Kasumi-1 (cell line): ENCODE measurements at places on chromosomes 4 and X.
A peak's percentile ranks its signal among the peaks of the same experiment; 100 is the strongest.

DNA sequence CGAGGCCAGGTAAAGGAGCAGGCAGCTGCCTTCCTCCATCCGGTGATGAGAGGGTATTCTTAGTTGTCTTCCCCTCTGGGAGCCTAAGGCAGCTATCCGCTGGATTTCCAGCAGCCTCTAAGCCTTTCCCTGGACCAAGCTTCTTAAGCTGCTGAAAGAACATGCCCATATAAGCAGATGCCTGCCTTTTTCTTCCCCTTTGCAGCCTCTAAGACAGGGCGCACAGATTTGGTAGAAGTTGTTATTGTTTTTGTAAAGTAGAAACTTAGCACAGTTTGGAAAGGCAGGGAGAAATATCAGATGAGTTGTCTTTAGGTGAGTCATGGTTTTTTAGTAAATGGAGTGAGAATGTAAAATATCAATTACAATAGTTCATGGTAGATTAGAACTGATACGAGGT, 210.8 kb downstream of the ARHGAP10 start:
- no peak for DNase-seq

GRCh38 chr4:107034996-107035818, 906 bp downstream of the DKK2 start:
- DNase-seq: peak; percentile 17

- no peak for DNase-seq
Observed at GRCh38 chrX:84175958-84176357, 12.0 kb downstream of the RPS6KA6 start.

DNA sequence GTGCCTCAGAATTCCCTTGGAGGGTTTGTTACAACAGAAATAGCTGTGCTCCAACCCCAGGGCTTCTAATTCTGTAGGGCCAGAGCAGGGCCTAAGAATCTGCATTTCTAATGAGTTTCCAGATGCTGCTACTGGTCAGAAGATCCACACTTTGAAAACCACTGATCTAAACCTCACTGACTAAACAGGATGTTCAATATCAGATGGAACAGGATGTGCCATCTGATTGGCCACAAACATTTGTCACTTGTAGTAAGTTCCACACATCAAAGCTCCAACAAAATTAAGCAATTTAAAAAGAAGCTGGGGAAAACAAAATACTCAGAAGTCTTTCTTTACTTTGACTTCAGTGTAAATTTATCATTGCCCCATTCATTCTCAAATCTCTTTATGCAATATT, 14.3 kb downstream of the CASK start:
- DNase-seq: no peak

- no peak for DNase-seq
Observed at GRCh38 chr4:129994715-129995114, 898.8 kb downstream of the C4orf33 start.

- no peak for DNase-seq
Observed at GRCh38 chrX:39301036-39301435, 499.8 kb downstream of the MID1IP1 start.

DNA sequence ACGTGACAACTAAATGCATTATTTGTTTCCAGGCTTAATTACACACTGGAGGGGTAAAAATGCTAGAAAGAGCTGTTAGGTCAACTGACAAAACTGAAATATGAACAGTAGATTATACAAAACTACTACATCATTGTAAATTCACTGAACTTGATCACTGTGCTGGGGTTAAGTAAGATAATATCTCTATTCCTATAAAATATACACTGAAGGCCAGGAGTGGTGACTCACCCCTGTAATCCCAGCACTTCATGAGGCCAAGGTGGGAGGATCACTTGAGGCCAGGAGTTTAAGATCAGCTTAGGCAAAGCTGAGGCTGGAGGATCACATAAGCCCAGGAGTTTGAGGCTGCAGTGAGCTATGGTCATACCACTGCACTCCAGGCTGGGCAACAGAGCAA, 31.8 kb upstream of the NKX6-1 start:
- no peak for DNase-seq

DNA sequence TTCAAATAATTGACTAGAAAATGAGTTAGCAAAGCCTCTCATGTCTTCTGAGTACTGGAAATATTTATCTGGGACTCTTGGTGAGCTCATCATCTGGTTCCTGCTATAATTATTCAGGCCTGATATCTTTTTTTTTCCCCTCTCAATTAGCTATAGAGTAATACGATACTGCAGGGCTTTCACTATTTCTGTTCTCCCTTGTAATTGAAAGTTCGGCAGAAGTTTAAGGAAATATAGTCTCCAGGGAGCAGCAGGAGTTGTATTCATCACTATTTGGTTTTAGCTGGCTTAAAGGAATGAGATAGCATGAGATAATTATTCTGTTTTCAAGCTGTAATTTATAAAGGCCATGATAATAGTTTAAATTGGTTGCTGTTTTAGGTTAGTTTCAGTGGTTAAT, 378.6 kb upstream of the EPHA5 start:
- no peak for DNase-seq

DNA sequence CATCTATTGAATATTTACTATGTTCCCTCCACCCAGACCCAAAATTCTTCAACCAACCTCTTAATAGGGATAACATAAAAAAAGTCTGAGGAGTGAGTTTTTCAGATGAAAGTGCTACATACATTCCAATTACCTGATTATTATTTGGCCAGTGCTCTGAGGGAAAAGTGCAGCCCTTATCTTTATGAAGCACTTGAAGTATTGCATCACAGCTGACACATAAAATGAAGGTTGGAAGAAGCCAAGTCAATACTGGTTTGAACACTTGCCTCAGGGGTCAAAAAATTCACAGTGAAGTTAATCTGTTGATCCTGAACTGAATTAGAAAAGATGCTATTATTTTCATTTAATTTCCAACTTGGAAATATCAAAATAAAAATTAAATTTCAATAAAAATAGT, 498.9 kb downstream of the INPP4B start:
- no peak for DNase-seq

DNA sequence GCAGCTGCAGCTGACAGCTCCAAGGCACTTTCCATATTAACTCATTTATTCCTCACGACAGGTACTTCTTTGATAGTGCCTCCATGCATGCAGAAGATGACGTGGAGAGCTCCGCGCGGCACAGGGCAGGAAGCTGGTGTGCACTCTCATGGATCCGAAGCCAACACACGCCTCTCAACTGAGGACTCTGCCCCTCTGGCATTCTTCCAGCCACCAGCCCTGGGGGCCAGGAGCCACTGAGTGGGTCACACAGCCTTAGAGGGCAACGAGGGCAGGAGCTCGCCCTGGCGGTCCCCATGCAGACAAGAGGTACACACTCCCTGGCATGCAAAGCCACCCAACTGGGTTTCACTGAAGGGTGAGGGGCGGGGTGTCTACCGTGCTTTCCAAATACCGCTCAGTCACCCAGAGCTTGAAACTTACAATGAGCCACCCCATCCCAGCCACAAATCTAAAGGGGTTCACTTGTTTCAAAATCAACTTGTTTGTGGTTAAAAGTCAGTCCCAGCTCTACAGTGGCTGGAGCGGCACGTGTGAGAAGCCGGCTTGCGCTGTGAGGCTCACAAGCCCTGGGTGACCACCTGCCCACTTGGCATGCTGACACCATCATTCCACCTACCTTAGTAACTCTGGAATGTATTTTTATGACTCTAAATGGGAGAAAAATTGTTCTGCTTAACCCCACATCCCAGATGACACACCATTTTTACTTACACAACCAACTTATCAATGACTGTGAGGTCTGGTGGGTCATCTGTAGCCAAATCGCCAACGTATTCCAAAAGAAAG, 16.2 kb downstream of the NOP14 start:
- DNase-seq: no peak

DNA sequence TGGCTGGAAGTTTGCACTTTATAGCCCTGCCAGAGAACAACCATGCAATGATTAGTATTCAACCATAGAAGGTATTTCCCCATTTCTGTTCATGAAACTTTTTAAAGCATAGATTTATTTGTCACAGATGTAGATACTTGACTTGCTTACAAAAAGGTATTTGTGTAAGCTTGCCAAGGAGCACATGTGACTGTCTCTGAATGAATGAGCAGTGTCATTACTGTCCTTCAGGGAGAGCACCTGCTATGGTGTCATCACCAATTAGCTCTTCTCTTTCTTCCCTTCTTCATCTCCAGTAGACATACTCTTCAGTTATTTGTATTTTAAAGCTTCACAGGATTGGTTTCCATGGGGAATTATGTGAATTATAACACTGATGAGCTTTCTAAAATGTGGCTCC, 1064.7 kb upstream of the GRIA3 start:
- DNase-seq: no peak

DNA sequence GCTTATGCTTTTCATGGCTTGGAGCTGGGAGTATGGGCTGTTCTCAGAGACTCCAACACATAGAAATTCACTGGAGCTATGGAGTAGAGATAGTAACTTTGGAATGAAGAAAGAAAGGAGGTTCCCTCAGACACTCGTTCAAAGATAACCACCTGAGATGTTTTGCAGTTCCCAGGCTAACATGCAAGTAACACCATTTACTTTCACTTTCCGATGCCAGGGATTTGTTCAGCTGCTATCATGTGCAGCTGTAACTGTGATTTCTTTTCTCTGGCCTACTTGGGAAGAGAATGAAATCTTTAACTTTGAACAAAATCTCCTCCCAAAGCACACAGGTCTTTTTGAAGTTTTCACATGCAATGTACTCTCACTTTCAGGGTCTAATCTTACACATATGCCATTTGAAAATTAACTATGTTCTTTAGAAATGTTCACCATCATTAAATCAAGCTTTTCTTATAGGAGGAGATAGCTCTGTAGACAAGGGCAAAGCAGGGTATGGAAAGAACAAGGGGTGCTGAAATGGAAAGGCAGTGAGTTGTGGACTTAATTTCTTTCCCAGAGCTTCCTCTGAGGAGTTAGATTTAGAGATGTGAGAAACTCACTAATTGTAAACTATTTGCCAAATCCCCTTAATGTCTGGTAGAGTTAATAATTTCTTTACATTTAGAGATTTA, 514.3 kb downstream of the PDHA2 start:
- no peak for DNase-seq

GRCh38 chr4:177411996-177412395, 30.2 kb downstream of the AGA start:
- DNase-seq: no peak

DNA sequence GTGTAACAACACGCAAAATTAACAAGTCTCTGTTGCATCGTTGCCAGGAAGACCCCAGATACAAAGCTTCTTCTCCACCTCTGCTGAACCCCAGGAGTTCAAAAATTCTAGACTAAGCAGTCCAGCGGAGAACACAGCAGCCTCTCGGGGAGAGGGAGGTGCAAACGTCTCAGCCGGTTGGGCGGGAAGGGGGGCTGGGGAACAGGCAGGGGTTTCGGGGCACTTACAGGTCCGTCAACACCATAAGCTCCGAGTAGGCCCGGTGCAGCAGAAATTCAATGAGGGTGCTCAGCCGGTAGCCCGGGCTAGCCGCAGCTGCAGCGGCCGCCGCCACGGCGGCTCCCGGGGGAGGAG, 394 bp downstream of the MED14 start:
- peak; percentile 23 for DNase-seq

- no peak for DNase-seq
Observed at GRCh38 chrX:136714626-136715599, 65.8 kb downstream of the ARHGEF6 start.

- no peak for DNase-seq
Observed at GRCh38 chr4:77163641-77164040, 6.6 kb downstream of the CCNG2 start.

DNA sequence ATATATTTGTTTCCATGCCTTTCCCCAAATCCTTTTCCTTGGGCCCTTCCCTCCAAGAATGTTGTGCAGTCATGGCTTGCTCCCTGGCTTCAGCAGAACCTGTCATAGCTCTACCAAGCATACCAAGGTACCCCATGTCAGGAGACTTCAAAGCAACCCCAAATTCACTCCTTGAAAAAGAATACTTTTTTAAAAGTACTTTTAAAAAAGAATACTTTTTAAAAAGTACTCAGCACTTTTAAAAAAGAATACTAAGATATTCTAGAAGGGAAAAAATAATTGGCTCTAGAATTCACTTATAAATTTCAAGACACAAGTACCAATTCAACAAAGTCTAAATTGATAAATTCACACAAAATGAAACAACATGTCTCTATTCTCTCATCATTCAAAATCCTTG, 76.0 kb downstream of the NR3C2 start:
- DNase-seq: no peak

GRCh38 chr4:56129431-56129861, 180.7 kb downstream of the CEP135 start:
- peak; percentile 49 for DNase-seq

- no peak for DNase-seq
Observed at GRCh38 chr4:47615385-47615784, 130.3 kb downstream of the ATP10D start.

DNA sequence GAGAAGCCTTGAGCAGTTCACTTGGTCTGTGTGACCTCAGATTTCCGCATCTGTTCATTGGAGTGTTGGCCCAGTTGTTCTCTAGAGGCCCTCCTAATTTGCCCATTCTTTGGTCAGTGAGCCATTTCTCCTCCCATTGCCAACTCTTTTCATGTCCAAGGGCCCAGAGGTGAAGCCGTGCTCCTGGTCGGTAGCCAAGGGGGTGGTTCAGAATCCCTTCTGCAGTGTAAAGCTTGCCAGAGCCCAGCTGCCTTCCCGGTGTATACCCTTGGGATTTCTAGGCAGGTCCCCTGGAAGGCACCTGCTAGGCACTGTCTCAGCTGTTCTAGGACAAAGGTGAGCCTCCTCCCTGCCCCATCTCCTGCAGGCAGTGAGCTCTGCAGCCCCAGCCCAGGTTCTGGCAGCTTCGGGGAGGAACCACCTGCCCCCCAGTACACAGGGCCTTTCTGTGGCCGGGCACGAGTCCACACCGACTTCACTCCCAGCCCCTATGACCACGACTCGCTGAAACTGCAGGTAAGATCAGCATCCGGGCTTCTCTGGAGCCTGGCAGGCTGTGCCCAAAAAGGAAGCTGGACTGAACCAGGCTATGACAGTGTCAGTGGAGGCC, 12.3 kb downstream of the SASH3 start:
- DNase-seq: no peak

DNA sequence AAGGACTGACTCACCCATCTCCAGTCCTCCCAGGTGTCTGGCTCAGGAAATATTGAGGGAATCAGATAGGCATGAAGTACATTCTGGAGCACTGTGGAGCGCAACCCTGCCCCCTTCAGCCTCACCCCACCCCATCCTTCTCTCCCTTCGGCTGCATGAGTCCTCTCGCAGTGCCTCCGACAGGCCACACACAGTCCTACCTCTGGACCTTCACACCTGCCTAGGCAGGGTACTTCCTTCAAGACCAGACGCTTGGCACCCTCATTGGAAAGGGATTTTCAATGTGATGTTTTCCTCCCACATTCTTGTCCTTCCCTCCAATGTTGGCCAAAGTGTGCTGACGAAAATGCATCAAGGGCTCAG, 26.8 kb upstream of the PPP2R2C start:
- DNase-seq: no peak

- DNase-seq: no peak
Observed at GRCh38 chr4:6905516-6906445, 3.8 kb upstream of the TBC1D14 start.

DNA sequence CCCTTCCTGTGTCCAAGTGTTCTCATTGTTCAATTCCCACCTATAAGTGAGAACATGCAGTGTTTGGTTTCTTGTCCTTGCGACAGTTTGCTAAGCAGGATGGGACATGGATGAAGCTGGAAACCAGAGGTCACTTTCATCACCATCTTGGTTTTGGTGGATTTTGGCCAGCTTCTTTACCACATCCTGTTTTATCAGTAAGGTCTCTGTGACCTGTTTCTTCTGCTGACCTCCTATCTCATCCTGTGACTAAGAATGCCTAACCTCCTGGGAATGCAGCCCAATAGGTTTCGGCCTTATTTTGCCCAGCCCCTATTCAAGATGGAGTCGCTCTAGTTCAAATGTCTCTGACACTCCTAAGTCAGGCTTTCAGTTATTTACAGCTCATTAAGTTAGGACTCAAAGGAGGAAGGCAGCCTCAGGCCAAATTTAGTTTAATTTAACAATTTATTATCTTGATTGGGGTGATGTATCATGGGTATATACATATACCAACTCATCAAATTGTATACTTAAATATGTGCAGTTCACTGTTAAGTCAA, 169.9 kb upstream of the NDP start:
- DNase-seq: no peak
